ENCODE measurements at places on chromosomes 5 and 9.

DNA sequence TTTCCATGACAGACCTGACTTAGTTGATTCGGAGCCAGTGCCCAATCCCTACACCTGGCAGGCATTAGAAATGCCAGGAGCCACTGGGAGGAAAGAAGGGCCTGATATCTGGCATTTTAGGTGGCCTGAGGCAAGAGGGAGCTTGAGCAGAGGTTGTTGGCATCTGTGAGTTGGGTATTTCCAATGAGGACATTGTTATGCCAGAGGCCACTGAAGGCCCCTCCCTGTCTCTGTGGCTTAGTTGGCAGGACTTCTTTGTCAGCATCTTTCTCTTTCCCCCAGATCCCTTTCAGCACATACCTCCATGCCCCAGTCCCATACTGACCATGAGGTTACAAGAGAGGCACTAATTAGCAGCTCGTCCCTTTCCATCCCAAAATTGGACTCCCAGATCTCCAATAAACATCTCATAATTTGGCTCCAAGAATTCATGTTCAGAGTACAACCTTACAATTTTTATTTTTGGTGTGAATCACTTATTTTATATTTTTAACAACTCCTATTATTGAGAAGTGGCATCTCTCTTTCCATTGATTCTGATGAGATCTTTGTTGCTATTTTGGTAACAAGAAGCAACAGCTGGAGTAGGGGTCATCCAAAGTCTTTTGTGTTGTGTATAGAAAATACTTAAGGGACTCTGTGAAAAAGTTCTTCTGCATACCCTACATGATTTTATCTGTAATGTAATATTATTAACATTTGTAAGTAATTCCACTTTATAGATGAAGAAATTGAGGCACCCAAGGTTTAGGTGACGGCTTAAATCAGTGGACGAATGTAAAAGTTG is 68.6 kb upstream of the MAP3K1 start:
- H3K4me3 ChIP-seq = no peak overlapping the region
- H3K4me1 ChIP-seq = no peaks in the 10 kb centered on the region
- H3K27ac ChIP-seq = no peak overlapping the region
- no peak for DNase-seq
- no peaks in the 10 kb centered on the region for H3K36me3 ChIP-seq
- no peaks in the 10 kb centered on the region for H3K27me3 ChIP-seq

DNA sequence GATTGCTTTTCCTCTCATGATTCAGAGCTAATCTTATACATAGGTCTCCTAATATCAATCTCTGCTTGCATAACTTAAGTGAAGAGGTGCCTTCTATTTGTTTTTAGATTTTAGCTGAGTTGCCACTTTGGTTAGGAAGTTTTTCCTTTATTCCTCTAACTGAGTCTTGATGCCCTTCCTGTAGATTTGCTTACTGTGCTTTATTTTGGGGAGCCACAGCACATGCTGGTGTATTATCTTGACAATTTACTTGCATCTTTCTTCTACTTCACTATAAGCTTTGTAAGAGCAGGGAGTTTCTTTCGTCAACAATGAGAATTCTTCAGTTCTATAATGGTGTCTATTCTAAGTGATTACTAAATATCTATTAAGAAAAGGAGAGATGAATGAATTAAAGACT is 54.9 kb downstream of the GABRA6 start:
- no peaks in the 10 kb centered on the region for H3K27me3 ChIP-seq
- no peaks in the 10 kb centered on the region for H3K4me1 ChIP-seq

DNA sequence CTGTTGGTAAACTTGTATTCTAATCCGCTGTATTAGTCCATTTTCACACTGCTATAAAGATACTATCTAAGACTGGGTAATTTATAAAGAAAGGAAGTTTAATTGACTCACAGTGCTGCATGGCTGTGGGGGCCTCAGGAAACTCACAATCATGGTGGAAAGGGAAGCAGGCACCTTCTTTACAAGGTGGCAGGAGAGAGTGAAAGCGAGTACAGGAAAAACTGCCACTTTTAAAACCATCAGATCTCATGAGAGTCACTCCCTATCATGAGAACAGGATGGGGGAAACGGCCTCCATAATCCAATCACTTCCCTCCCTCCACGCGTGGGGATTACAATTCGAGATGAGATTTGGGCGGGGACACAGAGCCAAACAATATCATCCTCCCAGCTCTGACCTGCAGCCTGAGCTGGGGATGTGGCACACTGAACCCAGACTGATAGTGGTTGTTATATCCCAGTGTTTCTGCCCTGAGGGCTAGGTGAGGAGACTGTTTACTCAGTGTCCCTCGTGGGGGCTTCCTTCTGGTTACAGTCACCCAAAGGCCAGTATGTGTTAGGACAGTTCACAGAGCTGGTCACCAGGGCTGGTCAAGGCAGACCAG is 488.3 kb downstream of the KDM4C start:
- H3K36me3 ChIP-seq = no peaks in the 10 kb centered on the region
- no peak overlapping the region for H3K4me3 ChIP-seq
- no peak for DNase-seq
- H3K27me3 ChIP-seq = no peaks in the 10 kb centered on the region
- H3K4me1 ChIP-seq = no peaks in the 10 kb centered on the region

- no peaks in the 10 kb centered on the region for H3K36me3 ChIP-seq
- DNase-seq = no peak
- H3K4me1 ChIP-seq = no peaks in the 10 kb centered on the region
- H3K27ac ChIP-seq = no peak overlapping the region
- no peaks in the 10 kb centered on the region for H3K27me3 ChIP-seq
Measured at GRCh38 chr5:134494780-134495179, 30.7 kb upstream of the JADE2 start.

- DNase-seq = no peak
- no peaks in the 10 kb centered on the region for H3K36me3 ChIP-seq
- H3K27ac ChIP-seq = no peak overlapping the region
- H3K4me3 ChIP-seq = no peak overlapping the region
- no peaks in the 10 kb centered on the region for H3K27me3 ChIP-seq
- H3K4me1 ChIP-seq = peaks cover 24% of the 10 kb centered on the region
Measured at GRCh38 chr5:171575808-171576207, 156.4 kb downstream of the FGF18 start.

GRCh38 chr5:78275998-78276543 is 18.4 kb downstream of the AP3B1 start:
- H3K4me1 ChIP-seq = peaks cover 5% of the 10 kb centered on the region
- no peak overlapping the region for H3K4me3 ChIP-seq
- no peaks in the 10 kb centered on the region for H3K27me3 ChIP-seq
- no peaks in the 10 kb centered on the region for H3K36me3 ChIP-seq
- DNase-seq = no peak

DNA sequence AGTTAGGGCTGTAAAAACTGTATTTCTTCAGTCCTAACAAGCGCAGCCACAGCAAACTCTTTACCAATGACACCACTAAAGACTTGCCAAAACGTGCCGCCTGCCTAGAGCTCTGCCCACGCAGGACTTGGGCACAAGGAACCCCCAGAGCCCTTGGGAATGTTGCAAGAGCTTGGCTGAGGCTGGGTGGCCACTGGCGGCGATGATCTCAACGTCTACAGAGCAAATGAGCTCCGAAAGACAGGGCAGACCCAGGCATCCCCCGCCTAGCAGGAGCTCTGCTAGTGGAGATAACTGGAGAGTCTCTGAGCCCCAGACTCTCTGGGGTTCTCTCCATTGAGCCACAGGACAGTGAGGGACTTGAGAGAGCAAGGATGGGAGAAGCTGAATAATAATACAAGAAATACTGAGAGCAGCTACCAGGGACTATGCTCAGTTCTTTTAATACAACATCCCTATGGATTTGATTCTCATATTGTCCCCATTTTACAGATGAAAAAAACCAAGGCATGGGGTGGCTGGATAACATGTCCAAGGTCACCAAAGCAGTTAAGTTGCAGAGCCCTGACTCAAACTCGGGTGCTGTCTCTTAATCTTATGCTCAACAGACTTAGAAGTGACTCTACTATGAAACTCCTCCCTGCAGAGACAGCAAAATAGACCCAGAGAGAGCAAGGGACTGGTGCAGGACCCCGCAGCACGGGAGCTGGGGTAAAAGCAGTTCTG is 32.5 kb downstream of the SHB start:
- H3K4me3 ChIP-seq = no peak overlapping the region
- no peak overlapping the region for H3K27ac ChIP-seq
- no peak for DNase-seq
- no peaks in the 10 kb centered on the region for H3K27me3 ChIP-seq
- H3K36me3 ChIP-seq = no peaks in the 10 kb centered on the region

DNA sequence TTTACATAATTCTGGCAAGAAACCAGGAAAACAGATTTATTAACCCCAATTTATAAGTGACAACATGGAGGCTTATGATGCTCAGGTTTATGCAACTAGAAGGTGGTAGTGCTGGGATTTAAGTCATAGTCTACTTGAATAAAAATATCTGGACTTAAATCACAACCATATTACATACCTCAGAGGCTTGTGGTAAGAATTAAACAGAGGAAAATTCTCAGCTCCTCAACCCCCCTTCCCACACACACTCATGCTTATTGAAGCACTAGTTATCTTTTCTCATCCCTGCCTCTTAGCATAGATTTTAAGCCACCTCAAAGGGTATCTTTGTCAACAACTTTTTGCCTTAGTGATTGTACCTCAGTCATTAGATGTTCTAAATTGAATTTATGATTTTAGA is 731.0 kb downstream of the PRELID2 start:
- H3K27me3 ChIP-seq = no peaks in the 10 kb centered on the region
- no peak overlapping the region for H3K27ac ChIP-seq
- H3K4me1 ChIP-seq = no peaks in the 10 kb centered on the region
- H3K4me3 ChIP-seq = no peak overlapping the region
- no peak for DNase-seq

DNA sequence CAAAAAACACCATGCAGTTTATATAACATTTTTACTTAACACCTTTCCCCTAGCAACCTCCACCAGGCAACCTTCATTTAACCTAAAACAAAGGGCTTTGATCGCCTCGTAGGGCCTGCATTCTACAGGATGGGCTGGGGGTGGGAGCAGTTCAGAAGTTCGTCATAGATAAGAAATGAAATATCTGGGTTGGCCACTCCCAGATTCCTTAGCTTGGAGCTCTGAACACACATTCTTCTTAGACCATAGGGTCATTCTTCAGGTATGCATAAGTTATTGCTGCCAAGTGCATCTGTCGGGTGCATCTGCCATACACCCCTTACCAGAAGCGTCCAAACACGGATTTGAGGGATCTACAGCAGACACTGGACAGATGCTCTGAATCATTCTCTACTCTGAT is 4.3 kb upstream of the SLC22A5 start:
- no peaks in the 10 kb centered on the region for H3K36me3 ChIP-seq
- H3K4me3 ChIP-seq = no peak overlapping the region
- peaks cover 28% of the 10 kb centered on the region for H3K4me1 ChIP-seq
- DNase-seq = no peak
- no peak overlapping the region for H3K27ac ChIP-seq
